T-helper 17 cell (primary cell): ENCODE measurements at places on chromosomes 13 and 19.
A peak's percentile ranks its signal among the peaks of the same experiment; 100 is the strongest.

- DNase-seq: no peak
Measured at GRCh38 chr13:31149604-31150003, 12.1 kb downstream of the HSPH1 start.

DNA sequence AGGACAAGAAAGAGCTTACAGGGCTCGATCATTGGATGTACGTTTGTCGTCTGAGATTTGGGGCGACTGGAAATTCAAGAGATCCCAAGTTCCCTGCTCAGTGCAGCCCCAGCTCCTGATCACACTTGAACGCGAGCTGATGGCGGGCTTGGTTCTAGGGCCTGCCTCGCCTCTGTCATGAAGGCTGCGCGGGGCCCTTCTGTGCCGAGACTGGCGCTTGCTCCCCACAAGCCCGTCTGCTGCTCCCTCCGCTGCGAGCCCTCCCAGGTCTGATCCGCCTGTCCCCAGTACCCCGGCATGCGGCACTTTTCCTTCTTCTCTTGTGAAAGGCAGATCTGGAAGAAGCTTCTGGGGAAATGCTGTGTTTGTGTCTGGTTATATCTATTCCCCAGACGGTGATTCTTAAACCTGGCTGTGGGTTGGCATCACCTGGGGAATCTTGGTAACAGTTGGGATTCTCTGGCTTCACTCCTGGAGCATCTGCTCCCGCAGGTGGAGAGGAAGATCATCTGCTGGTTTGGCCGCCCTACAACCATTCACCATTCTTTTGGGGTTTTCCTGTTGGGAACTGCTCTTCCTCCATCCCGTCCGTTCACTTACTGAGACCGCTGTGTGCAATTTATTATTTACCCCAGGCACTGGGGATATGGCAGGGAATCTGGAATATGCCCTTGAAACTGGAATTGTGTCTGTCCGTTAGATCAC lies 43.6 kb downstream of the SIPA1L3 start:
- no peak for DNase-seq

GRCh38 chr19:6115992-6116391 lies 5.7 kb upstream of the RFX2 start:
- DNase-seq: no peak

DNA sequence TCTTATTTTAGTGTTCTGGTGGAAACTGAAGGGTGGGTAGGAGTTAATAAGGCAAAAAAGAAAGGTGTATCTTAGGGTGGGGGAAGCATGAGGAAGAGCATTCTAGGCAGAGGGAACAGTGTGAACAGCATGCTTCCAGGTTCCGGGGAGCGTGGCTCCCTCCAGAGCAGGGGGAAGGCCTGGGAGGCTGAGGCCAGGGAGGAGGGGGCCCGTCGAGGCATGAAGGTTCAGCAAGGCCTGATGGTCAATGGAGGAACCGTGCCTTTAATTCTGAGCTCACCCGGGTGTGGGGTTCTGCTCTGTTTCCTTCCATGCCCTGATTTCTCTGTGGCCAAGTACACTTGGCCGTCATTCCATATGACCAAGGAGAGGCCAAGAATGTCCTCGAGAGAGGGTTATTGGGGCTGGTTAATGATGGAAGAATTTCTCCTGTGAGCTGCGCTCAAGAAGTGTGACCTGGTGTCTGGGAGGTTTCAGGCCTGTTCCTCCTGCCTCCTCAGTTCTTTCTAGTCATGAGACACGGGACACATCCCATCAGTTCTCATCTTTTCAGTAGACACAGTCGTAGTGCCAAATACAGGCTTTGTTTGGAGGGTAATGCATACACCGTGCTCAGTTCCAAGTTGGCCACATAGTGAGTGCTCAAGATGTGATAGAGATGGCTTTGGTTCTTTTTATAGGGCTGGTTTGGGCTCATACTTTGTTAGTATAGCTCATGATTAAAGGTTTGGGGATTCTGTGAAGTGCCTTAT lies 73.6 kb downstream of the SIPA1L3 start:
- DNase-seq: no peak

DNA sequence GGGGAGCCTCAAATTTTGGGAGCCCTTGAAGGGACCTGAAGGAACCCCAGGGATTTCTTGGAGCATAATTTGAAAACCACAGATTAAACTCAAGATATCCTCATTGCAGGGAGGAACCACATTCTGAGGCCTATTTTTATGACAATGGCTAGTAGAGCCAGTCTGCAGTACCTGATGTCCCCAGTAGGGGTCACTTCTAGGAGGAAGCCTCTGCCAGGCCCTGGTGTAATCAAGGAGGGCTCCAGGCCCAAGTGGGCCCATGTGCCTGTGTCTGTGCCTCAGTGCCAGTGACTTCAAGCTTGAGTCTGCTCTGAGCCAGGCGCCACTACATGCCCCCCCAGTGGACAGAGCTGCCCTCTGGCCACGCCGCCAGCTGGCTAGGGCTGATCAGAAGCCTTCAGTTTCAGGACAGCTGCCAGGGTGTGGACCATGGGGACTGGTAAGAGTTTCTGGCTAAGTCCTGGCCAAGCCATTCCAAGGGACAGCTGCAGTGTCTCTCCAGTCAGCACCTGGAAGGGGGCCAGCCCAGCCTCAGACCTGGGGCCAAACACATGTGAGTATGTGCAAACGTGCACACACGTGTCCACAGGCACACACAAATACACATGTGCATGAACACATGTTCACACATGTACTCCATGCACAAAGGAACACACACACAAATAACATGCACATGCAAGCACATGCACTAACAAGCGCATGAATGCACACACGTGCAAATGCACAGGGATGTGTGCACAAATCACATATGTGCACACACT lies 20.5 kb upstream of the SLC7A10 start:
- no peak for DNase-seq

DNA sequence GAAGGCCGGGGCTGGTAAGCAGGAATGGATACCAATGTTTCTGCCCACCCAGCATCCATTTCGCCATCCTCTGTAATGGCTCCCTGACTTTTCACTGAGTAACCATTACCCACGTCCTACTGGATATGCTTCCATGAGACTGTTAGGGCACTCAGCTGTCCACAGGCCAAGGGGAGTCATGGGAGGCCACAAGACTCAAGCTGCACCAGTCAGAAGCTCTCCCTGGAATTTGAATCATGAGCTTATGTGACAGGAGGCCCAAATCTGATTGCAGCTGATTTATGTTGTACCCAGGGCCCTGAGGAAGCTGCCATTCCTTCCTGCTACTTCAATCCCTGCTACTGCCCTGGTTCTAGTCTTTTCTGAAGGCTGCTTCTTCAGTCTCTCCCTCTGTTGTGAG lies 28.3 kb downstream of the DEDD2 start:
- DNase-seq: no peak

DNA sequence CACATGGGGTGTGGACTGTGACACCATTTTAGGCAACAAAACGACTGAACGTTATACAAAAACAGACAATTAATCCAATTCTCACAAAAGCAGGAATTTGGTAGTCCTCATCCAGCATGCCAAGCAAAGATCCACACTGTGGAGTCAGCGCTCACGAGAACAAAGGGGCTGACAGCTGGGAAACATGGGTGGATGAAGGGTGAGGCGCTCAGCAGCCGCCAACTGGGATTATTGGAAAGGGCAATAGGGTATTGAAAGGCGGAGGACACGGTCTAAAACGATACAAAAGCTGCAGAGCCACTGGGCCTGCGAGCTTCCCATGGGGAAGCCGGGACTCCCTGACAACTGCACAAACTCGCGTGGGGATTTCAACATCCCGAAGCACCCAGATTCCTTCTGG lies 4.7 kb upstream of the ZNF813 start:
- DNase-seq: no peak

DNA sequence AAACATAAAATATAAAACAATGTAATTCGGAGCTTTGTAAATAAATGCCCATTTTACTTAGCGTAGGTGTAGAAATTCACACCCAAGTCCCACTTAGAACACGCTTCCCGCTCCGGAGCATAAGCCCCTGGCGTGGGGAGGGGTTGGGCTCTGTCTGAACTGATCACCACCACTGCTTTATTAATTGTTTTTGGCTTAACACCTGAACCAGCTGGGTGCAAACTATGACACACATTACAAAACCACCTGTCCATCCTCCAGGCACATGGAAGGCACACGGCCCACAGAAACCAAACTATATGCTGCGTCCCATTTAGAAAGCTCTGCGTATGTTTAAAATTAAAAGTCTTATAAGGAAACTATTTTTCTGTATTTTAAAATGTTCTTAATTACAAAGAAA lies 25.9 kb downstream of the RASA3 start:
- DNase-seq: no peak

- DNase-seq: no peak
Measured at GRCh38 chr13:26680572-26680971, 80.0 kb downstream of the GPR12 start.

GRCh38 chr13:48500652-48501197 lies 32.2 kb downstream of the RCBTB2 start:
- DNase-seq: no peak

- peak; percentile 85 for DNase-seq
Measured at GRCh38 chr13:23980160-23980551, 82.9 kb upstream of the C1QTNF9B start.

DNA sequence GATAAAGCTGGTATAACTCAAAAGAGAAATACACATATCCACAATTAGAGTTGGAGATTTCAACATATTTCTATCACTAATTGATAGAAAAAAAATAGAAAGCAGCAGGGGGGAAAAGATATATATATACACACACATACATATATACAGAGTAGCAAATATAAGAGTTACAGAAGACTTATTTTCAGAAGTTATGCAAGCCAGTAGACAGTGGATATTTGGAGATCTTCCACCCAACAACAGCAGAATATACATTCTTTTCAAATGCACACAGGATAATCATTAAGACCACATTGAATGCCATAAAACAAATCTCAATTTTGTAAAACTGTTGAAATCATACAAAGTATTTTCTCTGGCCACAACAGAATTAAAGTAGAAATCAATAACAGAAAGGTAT lies 192.8 kb downstream of the LACC1 start:
- DNase-seq: no peak

GRCh38 chr13:43981091-43981490 lies 101.4 kb downstream of the LACC1 start:
- DNase-seq: no peak

- DNase-seq: no peak
Measured at GRCh38 chr13:39565036-39565949, 37.7 kb downstream of the LHFPL6 start.

- DNase-seq: no peak
Measured at GRCh38 chr19:7868326-7868670, 5.9 kb downstream of the PRR36 start.
